Frontal cortex (tissue), 4 donors: ENCODE measurements at places on chromosomes 16 and 17.

- no peak for DNase-seq
Observed at GRCh38 chr16:51409001-51409675, 258.1 kb upstream of the SALL1 start.

GRCh38 chr16:56338566-56339318 lies 86.6 kb downstream of the AMFR start:
- DNase-seq = no peak

GRCh38 chr17:10251212-10251948 lies 53.0 kb upstream of the GAS7 start:
- DNase-seq = no peak

GRCh38 chr17:79087428-79088143 lies 13.0 kb downstream of the ENGASE start:
- DNase-seq = peak; percentile 88

DNA sequence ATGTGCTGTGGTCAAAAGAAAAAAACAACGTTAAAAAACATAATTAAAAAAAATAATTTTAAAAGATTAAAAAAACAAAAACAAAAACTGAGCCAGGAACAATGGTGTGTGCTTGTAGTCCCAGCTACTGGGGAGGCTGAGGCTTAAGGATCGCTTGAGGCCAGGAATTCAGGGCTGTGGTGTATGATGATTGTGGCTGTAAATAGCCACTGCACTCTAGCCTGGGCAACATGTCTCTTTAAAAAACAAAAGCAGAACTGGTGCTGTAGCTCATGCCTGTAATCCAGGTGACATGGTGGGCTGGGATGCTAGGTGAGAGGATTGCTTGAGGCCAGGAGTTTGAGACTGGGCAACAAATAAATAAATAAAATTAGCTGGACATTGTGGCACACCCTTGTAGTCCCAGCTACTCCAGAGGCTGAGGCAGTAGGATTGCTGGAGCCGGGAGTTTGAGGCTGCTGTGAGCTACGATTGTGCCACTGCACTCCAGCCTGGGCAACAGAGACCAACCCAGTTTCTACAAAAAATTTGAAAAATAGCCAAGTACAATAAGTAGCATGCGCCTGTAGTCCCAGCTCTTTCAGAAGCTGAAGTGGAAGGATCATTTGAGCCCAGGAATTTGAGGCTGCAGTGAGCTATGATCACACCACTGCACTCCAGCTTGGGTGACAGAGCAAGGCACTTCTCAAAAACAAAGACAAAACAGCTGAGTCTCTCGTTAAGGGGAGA lies 43.6 kb downstream of the NFATC3 start:
- no peak for DNase-seq

- DNase-seq = no peak
Observed at GRCh38 chr17:2277429-2278170, 26.0 kb downstream of the SMG6 start.

DNA sequence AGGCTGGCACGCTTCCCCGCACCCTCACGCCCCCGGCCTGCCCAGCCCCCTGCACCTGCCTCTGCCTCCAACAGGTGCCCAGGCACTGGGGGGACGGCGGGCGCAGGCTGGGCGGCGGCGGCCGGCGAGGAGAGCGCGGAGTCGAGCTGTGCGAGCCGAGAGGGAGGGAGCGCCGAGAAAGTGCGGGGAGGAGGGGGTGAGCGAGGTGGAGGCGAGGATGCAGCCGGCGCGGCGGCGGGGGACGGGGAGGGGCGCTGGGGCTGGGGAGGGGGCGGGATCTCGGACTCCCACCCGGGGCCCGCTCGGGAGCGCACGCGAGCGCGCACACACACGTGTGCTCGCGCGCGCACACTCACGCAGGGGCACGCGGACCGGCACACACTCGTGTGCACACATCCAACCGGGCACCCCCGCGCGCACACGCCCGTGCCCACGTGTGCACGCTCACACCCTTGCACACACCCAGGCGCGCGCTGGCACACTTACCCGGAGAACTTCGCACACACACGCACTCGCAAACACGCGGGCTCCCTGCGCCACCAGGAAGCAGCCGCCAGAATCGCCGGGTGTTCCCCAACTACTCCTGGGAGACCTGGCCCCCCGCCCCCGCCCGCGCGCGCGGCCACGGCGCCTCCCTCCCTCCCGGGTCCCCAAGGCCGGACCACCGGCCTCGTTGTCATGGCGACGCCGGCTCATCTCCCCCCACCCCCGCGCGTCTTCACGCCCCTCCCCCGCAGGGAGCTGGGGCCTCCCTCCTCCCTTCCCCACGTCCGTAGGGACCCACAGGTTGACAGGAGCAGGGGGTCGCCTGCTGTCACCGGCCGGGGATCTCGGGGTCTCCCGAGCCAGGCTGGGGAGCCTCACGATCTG lies at the start of gene DOC2A:
TSS of gene DOC2A (minus strand) at position 184 of the 870 bp plus-strand sequence. CDS start 805 bp downstream, outside the sequence.
- no peak for DNase-seq

- no peak for DNase-seq
Observed at GRCh38 chr17:67322042-67322787, 44.2 kb downstream of the PSMD12 start.

GRCh38 chr16:4746991-4747574 lies 12.7 kb downstream of the DNAAF8 start:
- DNase-seq = no peak

DNA sequence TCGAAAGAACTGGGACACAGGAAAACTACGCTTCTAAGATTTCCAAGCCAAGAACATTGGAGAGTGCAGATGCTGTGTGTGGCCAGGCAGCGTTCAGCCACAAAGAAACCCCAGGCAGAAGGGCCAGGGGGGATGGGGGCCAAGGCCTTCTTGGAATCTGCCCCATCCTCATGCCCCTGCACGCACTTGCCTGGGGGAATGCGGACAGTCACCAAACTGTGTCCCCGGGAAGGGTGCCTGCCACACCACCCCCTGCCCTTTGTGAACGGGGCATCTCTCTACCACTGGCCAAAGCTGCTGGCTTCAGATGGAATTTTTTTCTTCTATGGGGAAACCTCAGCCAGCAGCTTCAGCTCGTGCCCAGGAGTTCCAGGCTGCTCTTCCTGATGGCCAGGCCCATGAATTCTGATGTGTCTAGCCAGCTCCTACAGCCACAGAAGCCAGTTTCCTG lies 32.0 kb upstream of the DNAH17 start:
- DNase-seq = no peak

DNA sequence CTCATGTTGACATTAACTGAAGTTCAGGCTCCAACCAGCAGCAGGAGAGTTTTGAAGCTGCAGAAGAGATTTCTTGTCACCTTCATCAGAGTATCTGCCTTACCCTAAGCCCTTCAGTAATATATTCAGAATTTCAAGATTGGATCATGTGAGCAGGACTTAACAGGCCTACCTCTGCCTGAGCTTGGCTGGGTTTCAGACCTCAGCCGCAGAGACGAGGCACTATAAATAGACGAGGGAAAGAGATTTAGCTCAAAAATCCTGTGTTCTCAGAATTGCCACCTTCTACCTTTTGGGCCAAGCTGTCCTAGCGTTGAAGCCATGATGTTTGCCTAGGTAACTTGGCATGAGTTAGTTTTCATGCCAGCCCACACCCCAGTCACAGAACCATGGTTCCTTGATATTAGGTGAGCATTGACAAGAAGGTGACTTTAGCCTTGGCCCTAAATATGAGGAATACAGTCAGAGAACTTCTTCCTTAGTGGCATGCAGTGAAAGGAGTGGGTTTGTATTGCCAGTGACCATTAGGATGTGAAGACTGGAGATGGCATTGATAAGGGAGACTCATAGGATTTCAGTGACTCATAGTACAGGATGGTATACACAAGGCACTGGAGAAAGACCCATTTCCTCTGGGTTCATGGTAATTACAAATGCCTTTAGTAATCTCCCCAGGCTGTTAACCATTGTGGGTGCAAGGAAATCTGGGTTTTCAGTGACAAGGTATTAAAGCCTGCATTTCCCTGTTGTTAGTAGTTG lies 224.3 kb downstream of the MSI2 start:
- no peak for DNase-seq

DNA sequence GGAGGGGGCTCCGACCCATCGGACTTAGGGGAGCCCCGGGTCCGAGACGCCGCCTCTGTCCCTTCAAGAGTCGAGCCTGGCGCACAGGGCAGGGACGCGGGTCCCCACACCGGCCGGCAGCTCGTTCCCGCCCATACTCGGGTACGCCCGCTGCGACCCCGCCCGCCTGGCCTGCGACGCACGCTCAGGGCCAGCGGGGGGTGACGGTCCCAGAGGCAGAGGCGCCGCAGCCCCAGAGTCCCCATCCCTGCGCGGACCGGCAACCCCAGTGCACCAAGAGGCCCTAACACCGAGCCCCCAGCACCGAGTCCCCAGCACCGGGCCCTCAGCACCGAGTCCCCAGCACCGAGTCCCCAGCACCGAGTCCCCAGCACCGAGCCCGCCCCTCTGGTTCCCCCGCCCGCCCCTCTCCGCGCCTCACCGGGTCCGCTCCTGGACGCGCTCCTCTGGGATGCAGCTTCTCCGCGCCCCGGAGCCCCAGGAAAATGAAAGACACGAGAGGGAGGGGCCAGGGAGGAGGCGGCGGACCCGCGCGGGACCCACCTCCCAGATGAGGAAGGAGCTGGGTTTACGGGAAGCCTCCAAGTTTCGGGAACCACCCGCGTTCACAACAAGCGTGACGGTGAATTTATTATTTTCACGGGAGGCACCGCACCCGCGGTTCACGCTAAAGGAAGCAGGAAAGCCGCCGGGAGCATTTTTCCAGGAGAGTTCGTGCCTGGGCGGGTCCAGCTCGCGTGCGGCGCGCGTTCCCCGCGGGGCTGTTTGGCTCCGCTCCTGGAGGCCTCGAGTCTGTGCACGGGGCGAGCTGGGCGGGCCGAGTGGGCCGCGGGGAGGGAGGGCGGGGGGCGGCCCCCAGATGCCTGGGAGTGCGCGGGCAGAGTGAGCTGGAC lies at the start of gene SECTM1:
TSS of gene SECTM1 (minus strand) at position 488 of the 893 bp plus-strand sequence. CDS start 6,526 bp downstream, outside the sequence.
- DNase-seq = no peak

GRCh38 chr16:11078812-11079459 lies 134.6 kb downstream of the CLEC16A start:
- DNase-seq = no peak

DNA sequence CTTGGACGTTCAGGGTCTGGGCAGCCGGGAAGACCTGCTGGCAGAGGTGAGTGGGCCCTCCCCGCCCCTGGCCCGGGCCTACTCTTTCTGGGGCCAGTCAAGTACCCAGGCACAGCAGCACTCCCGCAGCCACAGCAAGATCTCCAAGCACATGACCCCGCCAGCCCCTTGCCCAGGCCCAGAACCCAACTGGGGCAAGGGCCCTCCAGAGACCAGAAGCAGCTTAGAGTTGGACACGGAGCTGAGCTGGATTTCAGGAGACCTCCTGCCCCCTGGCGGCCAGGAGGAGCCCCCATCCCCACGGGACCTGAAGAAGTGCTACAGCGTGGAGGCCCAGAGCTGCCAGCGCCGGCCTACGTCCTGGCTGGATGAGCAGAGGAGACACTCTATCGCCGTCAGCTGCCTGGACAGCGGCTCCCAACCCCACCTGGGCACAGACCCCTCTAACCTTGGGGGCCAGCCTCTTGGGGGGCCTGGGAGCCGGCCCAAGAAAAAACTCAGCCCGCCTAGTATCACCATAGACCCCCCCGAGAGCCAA lies 8.6 kb upstream of the ABCC3 start:
- DNase-seq = no peak

GRCh38 chr17:55152236-55152635 lies 112.5 kb upstream of the HLF start:
- DNase-seq = no peak

GRCh38 chr17:9056566-9056965 lies 35.3 kb downstream of the NTN1 start:
- no peak for DNase-seq

GRCh38 chr16:57518520-57518919 lies 17.9 kb downstream of the CCDC102A start:
- DNase-seq = no peak

DNA sequence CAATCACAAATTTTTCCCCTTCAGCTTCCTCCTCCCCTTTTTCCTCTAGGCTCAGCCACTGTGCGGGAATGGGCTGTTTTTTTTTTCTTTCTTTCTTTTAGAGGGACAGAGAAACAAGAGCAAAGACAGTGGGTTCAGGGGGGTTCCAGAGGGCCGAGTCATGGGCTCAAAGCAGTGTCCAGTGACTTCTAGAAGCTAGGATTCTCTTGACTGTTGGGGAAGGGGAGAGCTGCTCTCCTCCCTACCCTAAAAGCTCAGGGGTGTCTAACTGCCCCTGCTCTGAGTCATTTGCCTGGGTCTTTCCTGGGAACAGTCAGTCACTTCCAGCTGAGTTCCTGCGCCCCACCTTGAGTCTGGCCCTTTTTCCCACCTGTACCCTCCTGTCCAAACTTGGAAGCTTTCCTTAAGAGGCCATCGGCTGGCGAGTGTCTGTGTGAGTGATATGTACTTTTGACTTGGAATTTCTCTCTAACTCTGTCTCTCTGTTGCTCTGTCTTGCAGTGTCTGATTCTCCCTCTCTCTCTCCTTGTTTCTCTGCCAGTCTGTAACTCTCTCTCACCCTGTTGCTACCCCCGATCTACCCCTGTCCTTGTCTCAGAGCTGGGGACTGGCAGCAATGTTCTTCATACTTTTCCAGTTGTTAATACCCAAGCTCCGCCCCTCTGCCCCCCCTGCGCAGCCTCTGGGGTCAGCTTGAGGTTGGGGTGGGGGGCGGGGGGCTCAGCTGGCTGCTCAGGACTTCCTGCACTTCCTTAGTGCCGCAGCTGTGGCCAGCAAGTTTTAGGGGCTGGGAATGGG lies 2.4 kb downstream of the THRA start:
- DNase-seq = no peak

DNA sequence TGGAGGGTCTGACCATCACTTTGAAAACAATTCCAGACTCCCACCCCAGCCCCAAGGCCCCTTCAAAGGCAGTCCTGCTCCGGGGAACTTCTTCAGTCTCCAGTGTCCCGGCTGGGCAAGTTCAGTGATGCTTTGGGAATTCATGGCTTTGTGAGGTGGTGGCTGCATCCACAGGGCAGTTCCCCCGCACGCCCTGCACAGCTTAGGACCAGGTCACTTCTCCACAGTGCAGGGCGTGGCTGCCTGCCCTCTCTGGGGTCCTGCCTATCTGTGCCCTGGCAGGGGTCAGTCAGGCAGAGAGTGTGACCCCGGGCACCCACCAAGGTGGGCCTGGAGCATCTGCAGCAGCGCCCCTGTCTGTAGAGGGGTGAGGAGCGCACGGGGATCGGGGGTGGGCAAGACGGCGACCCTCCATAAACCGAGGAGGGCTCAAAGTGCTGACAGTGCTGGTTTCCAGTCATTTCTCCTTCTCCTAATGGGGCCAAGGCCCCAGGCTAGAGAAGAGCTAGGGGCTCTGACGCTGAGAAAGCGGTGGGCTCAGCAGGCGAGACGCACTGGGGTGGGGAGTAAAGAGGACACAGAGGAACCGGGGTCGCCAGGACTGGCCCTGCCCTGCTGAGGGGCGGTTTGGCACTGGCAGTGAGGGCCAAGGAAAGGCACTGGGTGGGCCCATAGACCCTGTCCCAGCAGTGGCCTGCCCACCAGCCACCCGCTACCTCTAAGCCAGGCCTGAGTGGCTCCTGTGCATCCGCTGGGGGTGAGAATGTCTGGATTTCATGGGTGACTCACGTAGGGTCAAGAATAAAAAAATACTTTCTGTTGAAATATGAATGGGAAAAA lies 4.2 kb upstream of the ARHGAP27 start:
- DNase-seq = no peak

- DNase-seq = no peak
Observed at GRCh38 chr17:3542410-3543088, 15.1 kb downstream of the TRPV3 start.

- DNase-seq = no peak
Observed at GRCh38 chr16:68074850-68075555, 10.2 kb upstream of the NFATC3 start.

- no peak for DNase-seq
Observed at GRCh38 chr17:35489944-35490343, 41.4 kb upstream of the SLFN13 start.
